Right cardiac atrium (tissue), 5 donors: ENCODE measurements at places on chromosomes 7 and 10. TPM values are rescaled to one million over a fixed set of nuclear protein-coding genes. Genes with fewer than 3 reads are reported as not detected.
A peak's percentile ranks its signal among the peaks of the same experiment; 100 is the strongest.

The DLX6 gene
- polyA plus RNA-seq = not detected

The PTPRZ1 gene
- polyA plus RNA-seq = 1.6 TPM

The GNGT1 gene
- not detected for polyA plus RNA-seq

The PRPS1L1 gene
- polyA plus RNA-seq = not detected

The ODAD2 gene
- polyA plus RNA-seq = 0.05 TPM

The CFAP70 gene
- polyA plus RNA-seq = 1.2 TPM

The SEMA3D gene
- 0.54 TPM for polyA plus RNA-seq

The MMRN2 gene
- 19.8 TPM for polyA plus RNA-seq

The GJD4 gene
- polyA plus RNA-seq = not detected

The CARD11 gene
- polyA plus RNA-seq = 0.16 TPM

DNA sequence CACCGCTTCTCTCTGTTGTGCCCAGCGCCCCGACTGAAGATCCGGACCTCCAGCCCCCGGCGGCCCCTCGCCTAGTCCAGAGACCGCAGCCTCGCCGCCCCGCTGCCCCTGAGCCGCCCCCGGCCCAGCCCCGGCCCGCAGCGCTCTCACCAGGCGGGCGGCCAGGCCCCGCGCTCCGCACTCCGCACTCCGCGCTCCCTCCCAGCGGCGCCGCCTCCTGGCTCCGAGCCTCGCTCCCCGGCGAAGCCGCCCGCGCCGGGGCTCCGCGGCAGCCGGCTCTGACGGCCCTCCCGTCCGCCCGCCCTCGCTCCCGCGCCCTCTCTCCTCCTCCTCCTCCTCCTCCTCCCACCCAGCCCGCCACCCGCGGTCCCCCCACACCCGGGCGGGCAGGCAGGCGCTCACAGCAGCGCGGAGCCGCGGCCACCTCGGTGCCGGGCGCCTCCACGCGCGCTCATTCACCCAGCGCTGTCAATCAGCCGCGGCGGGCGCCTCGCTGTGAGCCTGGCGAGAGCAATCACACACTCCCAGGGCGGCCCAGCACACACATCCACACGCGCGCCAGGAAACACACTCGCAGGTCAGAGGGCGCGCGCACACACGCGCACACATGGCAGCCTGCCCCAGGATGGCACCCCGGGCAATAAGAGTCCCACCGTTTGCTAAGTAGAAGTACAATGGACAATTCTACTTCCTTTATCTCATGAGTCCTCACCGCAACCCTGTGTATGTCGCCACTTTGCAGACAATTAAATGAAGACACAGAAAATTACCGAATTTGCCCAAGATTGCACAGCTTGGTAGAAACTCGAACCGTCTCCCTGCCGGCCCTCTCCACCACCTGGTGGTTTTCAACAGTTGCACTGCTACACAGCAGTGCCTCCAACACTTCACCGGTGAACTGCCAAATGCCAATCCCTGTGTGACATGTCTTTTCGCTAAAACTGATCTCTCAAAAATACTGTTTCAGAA lies at the start of gene PRRT4:
Gene PRRT4, minus strand, starts transcription at position 280 of the 969 bp plus-strand sequence.
- DNase-seq = peak; percentile 49

DNA sequence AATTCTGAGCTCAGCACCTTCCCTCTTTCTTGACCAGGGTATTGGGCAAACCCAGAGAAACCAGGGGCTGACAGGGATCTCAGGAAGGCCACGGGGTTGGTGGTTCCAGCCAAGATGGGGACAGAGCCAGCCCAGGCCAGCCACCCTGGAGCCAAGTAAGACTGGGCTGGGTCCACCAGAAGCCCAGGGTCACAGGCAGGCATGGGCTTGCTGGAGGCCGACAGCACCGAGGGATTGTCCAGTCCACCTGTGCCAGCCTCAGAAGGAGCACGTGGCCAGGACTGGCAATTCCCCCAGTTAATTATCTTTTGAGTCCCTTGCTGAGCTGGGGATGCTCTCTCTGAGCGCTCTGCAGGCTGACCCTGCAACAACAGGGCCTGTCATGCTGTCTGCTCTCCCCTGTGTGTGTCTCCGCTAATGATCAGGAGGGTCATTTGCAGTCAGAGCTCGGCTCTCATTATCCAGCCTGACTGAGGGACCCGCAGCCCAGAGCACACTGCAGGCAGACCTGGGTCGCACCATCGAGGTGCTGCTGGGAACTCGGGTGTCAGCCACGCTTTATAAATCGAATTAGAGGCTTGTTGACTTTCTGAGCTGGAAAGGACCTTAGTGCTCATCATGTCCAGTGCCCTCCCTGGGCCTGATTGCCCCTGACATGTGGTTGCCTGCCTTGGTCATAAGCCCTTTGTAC lies 69.5 kb upstream of the PPIF start:
- DNase-seq = no peak

GRCh38 chr10:110737886-110738634 lies 93.9 kb downstream of the RBM20 start:
- peak; percentile 64 for DNase-seq

GRCh38 chr10:173741-174140 lies 38.5 kb downstream of the ZMYND11 start:
- no peak for DNase-seq

- DNase-seq = no peak
Observed at GRCh38 chr10:113927440-113927839, 73.0 kb downstream of the NHLRC2 start.

- peak; percentile 43 for DNase-seq
Observed at GRCh38 chr7:151012031-151012692, 12.1 kb downstream of the ATG9B start.

DNA sequence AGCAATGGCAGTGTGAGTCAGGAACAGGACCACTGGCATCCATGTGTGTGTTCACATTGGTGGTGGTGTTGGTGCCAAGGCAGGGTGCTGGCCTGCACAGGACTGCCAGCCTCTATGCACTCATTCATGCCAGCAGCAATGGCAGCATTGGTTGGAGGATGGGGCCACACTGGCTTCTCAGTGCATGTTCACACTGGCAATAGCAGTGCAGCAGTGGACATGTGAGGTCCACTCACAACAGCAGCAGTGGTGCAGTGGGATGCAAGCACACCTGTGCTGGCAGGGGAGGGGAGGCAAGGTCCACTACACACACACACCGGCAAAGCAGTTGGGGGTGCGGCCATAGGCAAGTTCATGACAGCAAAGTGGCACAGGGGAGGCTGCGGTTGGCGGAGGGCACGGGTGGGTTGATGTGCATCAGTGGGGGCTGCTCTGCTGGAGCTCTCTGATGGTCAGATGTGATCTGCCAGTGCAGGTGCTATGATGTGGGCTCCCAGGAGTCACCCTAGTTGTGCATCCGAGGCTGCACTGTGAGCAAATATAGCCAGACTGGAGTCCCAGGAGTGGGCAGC lies 57.8 kb upstream of the TNKS2 start:
- DNase-seq = no peak

DNA sequence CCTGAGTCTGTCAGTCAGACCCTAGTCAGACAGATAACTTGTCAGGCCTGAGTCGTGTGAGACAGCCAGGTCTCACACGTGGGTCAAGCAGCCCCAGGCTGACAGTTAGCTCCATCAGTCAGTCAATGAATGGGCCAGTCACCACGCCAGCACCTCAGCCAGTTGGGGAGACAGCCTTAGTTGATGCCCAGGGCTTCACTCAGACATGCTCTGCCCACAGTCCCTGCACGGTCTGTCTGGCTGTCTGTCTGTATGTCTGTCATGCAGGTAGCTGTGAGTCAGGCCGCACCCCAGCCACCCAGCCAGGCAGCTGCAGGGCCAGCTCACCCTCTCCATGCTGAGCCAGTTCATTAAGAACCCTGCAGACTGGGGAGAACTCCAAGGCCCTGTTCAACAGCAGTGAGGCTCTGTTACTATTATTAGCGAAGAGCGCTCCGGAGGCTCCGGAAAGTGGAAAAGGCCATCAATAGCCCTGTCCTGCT lies 141.1 kb upstream of the PCBD1 start:
- DNase-seq = no peak

DNA sequence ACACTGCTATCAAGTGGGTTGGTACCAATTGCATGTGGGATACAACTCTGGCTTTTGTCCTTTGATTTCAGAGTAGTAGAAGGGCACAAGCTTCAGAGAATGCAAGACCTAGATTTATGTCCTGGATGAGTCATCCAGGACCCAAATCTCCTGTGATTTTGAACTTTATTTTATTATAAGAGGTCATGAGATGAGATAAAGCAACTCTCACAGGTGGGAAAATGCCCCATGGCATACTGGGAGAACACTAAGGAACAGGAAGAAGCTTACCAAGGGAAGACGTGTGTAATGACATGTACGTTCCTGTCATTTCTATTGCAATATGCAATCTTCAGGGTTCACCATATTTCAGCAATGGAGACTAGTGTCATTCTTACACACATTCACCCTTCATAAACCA lies 966 bp downstream of the MALRD1 start:
- no peak for DNase-seq

GRCh38 chr10:33216661-33217427 lies 117.6 kb downstream of the NRP1 start:
- no peak for DNase-seq

GRCh38 chr7:106421181-106421762 lies 136.5 kb upstream of the NAMPT start:
- DNase-seq = peak; percentile 89

DNA sequence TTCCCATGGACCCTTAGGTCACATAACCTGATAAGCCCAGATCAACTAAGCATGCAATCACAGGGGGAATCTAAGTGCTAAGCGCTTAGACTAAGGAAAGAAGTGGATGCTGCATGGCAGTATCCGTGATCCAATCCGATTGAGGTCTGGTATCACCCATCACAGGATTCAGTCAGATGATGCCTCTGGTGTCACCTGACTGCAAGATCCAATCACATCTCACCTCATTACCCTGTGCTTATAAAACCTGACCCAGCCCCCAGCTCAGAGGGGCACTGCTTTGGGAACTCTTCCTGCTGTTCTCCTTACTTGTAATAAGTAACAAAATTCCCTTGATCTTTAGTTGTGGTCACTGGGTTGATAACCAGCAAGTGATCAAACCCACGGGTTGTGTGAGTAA lies 84.7 kb upstream of the TMEM168 start:
- DNase-seq = no peak

DNA sequence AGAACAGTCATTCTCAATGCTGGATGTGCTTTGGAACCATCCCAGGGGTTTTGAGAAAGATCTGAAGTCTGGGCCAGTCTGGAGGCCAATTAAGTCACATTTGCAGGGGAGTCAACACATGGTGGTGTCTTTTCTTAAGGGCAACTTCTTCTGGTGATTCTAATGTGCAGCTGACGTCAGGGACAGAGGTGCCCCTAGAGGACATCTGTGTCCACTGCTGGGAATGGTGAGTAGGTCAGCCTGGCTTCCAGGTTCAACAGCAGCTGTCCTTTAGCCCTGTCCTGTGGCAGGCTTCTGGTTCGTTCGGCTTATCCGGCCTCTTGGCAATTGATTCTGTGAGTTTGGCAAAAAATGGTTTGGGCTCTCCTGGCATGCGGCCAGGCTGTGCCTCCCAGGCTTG lies 269.7 kb upstream of the HABP2 start:
- DNase-seq = no peak

DNA sequence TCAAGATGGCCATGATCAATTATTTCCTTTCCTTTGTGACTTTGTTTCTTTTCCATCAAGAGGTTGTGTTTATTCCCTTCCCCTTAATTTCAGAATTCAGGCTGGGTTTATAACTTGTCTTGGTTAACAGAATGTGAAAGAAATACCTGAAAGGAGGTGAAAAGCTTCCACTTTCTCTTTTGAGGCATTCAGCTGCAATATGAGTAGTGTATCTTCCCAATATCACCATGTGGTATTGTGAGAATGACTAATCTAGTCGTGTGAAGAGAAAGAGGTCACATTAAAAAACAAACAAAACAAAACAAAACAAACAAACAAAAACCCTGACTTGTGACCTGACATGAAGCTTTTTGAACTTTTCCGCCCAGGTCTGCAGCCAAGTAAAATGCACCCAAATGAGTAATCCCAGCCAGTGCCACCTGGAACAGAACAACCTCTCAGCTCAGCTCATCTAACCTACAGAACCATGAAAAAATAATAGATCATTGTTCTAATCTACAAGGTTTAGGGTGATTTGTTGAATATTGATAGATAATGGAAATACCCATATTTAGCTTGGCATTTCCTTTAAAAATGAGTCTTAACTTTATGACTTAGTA lies 70.8 kb upstream of the TEX47 start:
- DNase-seq = no peak

DNA sequence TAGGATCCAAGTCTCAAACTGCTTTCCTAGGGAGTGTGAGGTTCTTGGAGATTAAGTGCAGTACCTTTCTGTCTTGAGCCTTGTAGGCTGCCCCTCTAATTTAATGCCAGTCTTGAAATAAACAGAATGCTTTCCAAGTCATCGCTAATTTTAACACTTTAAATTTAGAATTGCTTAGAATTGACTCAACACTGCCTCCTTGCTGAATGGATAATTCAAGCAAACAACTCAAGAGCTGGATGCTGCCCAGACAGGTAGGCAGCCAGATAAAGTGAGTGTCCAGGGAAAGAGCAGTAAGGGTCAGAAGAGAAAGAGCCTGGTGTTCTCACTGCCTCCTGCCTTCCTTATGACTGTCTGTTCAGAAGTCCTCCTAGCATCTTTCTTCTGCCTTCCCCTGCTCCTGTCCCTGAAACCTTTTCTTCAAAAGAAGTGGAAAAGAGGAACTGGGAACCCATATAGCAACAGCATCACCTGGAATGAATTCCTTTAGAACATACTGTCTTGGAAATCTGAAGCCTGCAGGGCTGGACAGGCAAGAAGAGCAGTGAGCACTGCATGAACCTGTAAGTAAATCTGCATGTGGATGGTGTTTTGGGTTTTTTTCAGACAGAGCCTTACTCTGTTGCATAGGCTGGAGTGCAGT lies 3.1 kb upstream of the GOT1 start:
- DNase-seq = no peak

GRCh38 chr7:116953906-116954838 lies 871 bp downstream of the ST7 start:
- peak; percentile 65 for DNase-seq

DNA sequence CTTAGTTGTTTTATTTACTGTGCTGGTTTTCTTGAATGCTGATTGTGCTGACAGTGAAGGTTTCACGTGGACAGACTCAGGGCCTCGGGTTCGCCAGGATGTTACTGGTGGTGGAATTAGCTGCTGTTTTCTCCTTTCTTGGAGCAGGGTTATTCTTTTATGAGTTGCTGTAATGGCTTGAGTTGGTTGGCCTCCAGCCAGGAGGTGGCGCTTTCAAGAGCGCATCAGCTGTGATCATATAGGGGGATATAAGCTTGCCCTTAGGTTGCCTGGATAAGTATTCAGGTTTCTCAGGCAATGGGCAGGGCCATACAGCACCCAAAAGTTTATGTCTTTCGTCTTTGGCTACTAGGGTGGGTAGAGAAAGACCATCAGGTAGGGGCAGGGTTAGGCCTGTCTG lies 741.3 kb downstream of the PHTF2 start:
- no peak for DNase-seq

DNA sequence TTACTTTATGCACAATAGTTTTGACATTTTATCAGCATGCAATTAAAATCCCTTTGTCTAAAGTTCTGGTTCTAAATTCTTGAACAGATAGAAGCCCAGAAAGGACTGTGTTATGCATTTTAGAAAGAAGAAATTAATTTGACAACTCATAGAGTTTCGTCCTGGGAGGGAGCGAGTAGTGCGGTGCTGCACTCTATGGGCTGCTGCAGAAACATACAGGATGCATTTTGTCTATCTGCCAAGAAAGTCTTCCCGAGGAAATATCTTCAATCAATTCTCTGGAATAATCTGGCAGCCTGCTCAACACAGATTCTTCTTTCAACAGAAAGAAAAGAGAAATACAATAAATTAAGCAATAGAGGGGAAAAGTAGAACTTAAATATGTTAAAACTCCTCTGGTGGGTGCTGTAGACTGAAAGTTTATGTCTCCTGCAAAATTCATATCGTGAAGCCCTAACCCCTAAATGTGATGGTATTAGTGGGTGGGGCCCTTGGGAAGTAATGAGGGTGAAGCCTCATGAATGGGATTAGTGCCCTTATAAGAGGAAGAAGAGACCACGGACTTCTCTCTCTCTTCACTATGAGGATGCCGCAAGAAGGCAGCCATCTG lies 39.0 kb upstream of the IFRD1 start:
- peak; percentile 56 for DNase-seq
